CD4-positive, alpha-beta T cell treated with Interleukin-6 at 100 ng/mL for 8 hours (primary cell): ENCODE measurements at places on chromosomes 4 and X.

GRCh38 chrX:40111868-40112267, 14.1 kb upstream of the BCOR start:
- no peak for DNase-seq

DNA sequence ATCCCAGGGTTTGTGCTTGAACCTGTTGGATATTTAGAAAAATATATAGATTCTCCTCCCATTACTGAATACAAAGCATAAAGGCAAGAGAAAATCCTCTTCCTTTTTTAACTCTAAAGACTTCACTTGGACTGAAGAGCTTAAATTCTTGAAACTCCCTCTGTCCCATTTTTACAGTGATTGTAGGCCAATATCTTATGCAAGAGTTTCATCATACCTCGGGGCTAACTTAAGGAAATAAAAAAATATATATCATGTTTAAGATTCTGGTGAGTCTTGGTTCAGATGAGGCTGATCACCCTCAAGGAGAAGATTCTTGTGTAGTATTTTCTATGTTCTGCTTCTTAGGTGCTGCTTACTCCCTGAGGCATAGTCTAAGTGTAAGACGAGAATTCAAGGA, 1449.6 kb downstream of the C4orf33 start:
- no peak for DNase-seq

DNA sequence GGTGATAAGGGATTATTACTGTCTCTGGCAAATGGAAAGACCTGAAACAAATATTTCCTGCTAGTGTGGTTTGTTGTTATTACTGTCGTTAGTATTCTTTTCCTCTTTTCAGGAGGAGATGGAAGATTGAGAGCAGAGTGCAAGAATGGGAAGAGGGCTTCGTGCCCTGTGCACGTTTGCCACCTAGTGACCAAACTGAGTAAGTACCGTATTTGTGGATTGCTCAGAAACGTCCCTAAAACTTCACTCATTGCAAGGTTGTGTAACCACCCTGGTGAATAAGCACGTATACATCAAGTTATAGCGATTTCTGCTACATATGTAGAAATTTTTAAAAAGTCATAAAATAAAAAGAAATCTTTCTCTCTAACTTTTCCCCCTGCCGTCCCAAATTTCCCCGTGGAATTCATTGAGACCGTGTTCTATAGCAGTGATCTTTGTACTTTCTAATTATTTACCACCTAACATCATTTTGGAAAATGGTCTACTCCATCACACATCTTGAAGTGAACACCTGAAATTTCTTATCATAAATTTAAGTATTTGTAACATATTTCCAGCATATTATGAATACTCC, 24.3 kb downstream of the LINC00632 start:
- peak; percentile 22 for DNase-seq

GRCh38 chrX:17738737-17739535, 1.6 kb downstream of the SCML1 start:
- no peak for DNase-seq

GRCh38 chr4:83751336-83751949, 215.5 kb downstream of the GPAT3 start:
- no peak for DNase-seq

- DNase-seq: no peak
These were observed 234.1 kb upstream of the PGRMC2 start for GRCh38 chr4:128521648-128522111.

- DNase-seq: no peak
These were observed 32.8 kb downstream of the FAM149A start for GRCh38 chr4:186137196-186137794.

DNA sequence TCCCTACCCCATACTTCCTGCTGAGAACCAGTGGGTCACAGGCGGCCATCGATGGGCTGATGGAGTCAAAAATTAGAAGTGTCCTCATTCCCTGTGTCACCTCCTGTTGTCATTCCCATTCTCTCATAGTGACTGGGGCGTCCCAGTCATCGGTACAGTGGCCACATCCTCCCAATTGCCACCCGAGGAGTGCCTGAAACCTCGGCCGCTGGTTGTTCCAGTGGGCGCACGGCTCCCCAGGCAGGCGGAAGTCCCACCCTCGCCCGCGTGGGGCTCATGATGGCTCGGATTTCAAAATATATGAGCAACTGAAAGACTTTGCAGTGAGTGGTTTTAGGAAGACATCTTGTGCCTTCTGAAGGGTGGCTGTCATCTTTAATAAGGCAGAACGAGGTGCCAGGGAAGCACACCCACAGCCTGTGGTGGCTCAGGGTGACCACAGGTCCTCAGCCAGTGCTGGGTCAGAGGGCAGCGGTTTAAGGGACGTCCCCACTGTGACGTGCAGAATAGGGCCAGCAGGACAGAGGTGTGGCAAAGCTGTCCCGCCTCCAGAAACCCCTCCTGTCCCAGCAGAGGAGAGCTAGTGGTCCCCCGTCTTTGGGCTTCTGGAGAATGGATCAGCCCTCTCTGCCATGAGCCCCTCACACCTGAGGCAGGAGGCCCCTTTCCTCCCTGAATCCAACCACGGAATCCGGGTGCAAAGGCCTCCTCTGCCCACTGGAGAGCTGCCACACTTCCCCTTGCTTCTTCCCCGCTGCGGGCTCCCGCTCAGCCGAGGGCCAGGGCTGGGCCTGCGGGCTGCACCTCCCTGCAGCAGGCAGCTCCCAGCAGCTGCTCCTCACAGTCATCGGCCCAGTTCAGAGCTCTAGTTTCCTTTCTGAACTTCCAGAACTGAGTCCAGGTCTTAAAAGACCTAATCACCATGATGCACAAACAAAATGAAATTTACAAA, 90.4 kb downstream of the ABLIM2 start:
- DNase-seq: no peak

DNA sequence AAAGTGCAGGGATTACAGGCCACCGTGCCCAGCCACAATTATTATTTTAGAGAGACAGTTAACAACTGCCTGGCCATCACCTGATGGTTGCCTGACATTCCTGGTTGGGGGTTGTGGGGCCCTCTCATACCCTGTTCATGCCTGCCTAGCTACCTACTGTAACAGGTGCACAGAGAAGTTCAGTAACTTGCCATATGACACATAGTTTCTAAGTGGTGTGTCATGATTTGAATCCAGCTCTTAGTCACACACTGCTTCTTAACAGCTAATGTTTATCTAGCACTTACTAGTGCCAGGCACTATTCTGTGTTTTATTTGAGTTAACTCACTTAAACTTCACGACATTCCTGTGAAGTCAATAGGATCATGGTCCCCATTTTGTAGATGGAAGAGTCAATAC, 122.7 kb upstream of the JADE1 start:
- no peak for DNase-seq

DNA sequence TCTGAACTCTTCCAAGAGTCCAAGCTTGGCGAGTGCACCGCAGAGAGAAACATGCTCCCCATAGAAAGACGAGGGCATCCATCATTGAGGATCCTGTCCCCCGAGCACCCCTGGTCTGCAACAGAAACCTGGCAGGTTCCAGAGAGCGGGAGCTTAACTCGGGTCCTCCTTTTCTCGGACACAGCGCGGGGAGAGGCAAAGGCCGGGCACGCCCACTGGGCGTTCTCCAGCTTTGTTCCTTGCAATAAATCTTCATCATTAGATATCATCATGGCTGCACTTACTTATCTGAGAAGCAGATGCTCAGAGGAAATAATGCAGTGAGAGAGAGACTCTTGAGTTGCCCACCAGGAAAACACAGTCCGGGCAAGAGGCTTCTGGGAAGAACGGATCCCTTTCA, 90.1 kb upstream of the PSAPL1 start:
- no peak for DNase-seq

GRCh38 chrX:47158131-47158530, 13.1 kb downstream of the RBM10 start:
- no peak for DNase-seq

- DNase-seq: no peak
These were observed 77.6 kb downstream of the AFF1 start for GRCh38 chr4:87012265-87012953.

GRCh38 chr4:57053508-57053907, 56.7 kb downstream of the IGFBP7 start:
- DNase-seq: no peak

GRCh38 chr4:176256921-176257320, 12.1 kb downstream of the ASB5 start:
- no peak for DNase-seq

DNA sequence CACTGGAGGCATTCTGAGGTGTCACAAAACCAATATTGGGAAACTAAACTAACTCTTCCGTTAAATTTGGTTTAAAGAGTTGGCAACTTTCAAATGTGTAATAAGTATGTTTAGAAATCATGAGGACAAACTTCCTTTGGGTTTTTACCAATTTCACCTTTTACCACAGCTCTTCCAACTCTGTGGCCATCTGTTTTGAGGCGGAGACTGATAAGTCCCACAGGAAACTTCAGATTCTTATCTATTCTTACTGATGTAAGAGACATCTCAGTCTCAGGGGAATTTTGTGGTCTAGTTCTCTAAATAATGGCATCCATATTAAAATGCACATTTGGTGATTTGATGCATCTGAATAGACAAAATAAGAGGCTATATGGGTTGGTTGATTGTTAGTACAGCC, 229.2 kb upstream of the AFF2 start:
- DNase-seq: no peak

DNA sequence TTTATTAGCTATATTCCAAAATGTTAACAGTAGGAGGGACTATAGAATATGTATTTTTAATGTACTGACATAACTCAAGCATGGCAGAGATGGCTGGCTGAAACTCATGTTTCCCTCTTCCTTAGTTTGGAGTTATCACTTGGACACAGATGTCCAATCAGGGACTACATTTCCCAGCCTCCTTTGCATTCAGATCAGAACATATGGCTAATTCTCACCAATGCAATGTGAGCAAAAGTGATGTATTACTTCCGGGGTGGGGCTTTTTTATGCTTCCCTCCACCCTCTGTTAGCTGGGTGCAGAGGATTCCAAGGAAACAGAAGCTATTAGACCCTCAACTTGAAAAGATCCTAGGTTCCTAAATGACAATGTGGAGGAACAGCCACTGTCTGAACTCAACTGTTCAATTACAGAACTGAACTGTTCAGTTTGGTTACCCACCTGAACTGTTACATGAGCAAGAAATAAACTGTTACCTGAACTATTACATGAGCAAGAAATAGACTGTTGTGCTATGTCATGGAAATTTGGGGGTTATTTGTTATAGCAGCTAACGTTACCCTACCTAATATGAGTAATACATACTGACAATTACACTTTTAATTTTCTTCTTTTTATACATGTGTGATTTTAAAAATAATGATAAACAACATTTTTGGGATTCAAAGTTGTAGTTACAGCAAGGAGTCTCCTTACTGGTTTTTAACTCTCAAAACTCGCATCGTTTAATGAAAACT, 29.6 kb upstream of the ERVMER34-1 start:
- no peak for DNase-seq

- DNase-seq: no peak
These were observed 104.6 kb upstream of the MXRA5 start for GRCh38 chrX:3450881-3451570.

DNA sequence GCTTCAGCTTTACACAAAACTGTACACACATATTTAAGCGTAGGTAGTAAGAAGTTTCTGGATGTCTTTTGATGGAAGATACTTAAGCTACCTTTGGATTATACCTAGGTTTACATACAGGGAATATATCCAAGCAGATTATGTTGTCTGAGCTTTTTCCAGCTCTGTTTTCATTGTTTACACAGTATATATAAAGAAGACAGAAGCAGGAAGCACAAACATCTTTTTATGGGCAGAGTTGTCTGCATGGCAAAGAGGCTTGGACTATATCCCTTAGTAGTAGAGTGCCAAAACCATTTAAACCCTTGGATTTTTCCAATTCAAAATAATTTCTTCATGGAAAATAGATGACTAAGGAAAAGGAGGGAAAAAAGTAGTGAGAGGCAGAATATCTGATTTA, 329.4 kb upstream of the AGA start:
- no peak for DNase-seq

GRCh38 chrX:13716905-13717304, 17.5 kb downstream of the TRAPPC2 start:
- DNase-seq: peak; percentile 60

DNA sequence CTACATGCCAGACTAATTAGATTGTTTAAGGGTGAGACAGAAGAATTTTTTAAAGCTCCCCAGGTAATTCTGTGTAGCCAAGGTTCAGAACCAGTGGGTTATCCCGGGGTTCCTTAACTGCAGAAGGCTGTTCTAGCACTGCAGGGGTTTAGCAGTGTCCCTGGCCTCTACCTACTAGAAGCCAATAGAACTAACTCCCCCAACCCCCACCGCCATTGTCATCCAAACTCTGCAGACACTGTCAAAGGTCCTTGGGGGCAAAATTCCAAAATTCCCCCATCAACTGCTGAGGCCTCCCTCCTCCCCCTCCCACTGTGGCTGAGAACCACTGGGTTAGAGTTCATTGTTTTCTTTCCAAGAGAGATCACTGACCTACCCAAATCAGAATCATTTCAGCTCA, 66.4 kb downstream of the MOSPD2 start:
- no peak for DNase-seq

DNA sequence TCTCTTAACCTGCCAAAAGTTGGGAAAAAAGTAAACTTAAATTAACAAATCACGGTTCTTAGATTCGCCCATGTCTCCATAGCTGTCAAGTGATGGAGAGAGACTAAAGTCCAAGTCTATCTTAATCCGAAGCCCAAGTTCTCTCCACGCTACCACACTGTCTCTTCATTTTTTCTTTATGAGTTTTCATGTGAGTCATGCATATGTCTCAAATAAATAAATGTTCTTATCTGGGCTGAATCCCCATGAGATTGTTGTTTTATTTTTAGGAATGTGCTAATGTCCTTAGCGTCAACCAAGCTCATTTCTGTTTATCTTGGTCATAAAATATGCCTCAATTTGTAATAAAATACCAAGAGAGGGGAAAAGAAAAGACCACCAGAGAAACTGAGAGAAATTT, 169.3 kb downstream of the RCHY1 start:
- DNase-seq: no peak

- no peak for DNase-seq
These were observed 9.4 kb upstream of the CT47C1 start for GRCh38 chrX:119063428-119063827.

DNA sequence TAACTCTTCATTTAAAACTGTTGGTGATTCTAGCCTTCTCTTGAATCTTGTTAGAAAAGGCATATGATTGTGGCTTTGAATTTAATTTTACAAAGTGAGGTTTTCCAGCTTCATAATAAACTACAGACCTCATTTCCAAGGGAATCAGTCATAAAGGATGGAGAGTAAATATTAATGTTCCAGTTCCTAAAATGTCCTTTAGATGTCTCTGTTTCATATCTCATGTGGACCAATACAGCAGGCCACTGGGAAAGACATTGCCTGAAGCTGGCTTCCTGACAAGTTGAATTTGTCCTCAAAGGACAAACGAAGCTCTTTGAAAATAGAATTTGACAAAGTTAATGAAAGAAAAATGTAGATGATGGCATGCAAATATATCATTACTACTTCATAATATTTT, 125.4 kb downstream of the ZNF330 start:
- no peak for DNase-seq

GRCh38 chr4:534101-534575, 35.1 kb downstream of the PIGG start:
- no peak for DNase-seq

DNA sequence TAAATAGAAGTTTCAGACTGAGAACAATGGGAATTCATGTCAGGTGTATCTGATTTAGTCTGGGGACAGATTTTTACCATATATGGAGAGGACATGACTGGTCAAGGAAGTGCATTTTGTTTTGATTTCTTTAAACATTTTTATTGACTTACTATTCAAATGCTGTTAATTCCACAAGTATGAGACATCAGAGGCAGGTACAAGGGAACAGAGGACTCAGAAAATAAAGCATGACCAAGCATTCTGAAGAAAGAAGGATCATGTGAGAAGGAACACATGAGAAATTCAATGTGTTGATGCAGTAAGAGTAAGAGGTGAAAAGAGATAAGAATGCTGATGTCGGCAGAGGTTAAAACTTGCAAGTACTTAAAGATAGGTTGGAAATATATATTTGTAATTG, 1452.6 kb downstream of the PCDH7 start:
- DNase-seq: no peak
